ENCODE measurements at places on chromosomes 2 and 18. TPM values are rescaled to one million over a fixed set of nuclear protein-coding genes. Genes with fewer than 3 reads are reported as not detected.

DNA sequence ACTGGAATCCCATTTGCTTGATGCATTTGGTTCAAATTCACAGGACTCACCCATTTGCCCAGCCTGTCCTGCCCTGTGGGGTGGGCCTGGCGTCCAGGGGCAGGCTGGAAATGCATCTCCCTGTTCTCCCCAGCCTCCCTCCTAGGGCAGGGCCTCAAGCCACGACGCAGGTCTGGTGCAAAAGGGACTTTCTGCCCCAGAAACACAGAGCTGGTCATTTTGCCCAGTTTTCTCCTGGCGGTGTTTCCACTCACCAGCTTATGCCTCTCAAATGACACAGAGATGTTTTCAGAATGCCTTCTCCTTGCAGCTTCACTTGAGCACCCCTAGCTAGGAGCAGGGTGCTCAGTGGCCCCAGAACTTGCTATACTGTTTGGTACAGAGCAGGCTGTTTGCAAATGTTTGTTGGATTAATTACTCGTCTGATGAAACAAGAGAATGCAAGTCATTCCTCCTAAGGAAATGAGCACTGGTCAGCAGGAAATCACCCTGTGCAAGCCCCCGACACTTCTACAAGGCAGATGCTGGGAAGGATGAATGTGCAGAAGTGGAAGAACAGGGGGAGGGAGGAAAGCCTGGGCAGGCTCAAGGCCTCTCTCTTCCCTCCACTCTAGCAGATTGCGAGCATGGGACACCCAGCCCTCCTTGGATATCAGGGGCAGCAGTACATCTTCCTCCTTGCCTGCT is 164.3 kb upstream of the APCDD1 start:
- DNase-seq = no peak

DNA sequence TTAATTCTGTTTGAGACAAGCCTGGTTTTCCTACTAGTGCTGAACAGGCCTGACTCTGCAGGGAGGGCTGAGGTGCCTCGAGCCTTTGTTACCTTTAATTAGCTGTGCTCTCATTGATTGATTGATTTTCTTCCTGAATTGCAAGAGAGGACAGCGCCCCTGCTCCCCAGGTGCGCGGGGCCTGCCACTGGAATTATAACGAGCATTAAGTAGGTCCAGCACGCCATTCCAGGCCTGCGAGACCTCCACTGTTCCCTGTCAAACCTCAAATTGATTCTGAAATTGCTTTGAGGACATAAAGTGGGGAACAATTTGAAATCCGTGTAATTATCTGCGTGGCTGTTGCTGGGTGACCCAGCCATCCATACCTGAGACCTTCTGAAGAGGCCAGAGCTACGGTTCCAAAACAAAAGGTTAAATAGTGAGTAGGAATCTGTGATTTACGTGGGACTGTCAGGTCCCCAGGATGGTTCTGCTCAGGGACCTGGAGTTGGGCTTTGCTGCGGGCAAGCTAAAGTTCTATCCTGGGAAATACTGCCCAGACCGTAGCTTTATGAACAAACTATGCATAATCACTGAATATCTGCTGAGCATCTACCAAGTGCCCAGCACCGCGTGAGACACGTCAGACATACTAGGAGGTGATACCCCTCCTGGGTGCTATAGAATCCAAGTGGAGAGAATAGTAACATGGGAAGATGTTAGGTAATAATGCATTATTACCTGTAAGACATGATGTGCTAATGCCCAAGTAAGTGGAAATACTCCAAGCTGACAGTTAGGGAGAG is 104.1 kb downstream of the ZBTB7C start:
- no peak for DNase-seq

DNA sequence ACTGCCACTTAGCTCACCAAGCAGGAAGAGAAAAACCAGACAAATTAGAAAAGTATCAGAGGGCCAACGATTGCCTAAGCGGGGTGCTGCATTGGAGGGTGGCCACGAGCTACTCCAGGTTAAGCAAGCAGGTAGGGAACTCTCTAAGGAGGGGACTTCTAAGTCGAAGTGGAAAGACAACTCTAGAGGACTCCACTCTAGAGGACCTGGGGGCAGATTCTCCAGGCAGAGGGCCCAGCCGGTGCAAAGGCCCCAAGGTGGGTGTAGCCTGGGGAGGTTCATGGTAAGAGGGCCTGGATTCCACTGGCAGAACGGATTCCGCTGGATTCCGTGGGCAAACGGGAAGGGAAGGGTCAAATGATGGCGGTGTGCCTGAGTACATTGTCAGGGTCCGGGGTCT is 12.7 kb downstream of the FBLN7 start:
- no peak for DNase-seq

- no peak for DNase-seq
These were observed 136.4 kb upstream of the GPC1 start for GRCh38 chr2:240298803-240299709.

DNA sequence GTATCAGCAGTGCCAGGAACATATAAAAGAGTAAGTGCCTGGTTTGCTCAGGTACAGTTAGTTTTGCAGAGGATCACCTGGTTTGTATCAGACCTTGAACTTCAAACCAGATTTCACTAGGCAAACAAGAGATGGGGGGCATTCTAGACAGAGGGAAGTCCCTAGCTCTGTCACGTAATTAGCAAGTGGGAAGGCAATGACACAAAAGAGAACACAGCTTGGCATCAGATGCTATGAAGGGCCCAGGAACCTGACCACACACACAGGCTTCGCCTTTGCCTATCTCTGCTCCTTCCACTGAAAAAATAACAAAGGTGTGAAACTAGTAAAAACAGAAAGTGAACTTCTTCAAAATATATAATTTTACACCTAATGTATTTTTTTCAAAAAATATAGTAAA is 62.6 kb downstream of the CERKL start:
- no peak for DNase-seq

- no peak for DNase-seq
These were observed 243.4 kb upstream of the RBBP8 start for GRCh38 chr18:22689712-22690111.

GRCh38 chr2:10378189-10378588 is 69.9 kb downstream of the ODC1 start:
- DNase-seq = no peak

DNA sequence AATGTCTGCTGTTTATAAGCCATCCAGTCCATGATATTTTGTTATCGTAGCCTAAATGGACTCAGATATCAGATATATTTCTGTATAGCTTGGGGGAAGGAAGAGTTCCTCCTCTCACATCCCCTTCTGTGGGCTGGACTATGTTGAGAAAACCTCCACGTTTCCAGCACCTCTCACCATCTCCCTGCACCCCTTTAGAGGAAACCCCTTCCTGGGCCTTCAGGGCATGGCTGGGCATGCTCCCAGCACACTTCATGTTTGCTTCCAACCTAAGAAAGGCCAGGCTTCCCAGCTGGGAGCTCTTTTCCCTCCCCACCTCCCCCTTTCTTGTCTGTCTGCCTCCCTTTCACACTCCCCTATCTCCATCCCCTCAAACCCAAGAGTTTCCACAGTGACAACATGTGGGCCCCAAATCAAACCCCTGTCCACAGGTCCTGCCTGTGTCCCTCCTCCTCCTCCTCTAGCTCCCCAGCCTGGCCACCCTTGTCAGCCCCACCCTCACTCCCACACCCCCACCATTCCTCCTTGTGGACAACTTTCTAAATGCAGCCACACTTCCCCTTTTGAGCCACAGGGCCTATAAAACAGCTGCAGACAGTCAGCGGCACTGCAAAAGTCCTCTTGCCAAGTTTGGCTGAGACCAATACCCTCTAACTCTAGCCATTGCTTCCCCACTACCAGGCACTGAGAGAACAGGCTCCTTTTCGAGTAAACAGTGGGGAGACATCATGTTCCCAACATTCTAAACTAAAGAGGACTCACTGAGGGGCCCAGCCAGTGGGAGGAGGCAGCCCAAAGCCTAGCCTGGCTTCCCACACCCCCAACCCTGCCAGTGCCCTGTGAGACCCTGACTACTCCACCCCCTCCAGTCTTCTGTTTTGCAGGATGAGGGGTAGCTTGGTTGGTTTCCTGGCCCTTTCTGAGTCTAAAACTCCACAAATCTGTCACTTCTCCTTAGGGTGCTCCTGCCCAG is 120.5 kb downstream of the ZFP36L2 start:
- DNase-seq = no peak

GRCh38 chr18:12657684-12658425 is at the start of gene SPIRE1:
Gene SPIRE1, minus strand, starts transcription at chr18:12658107. Its CDS starts 241 bp downstream, at chr18:12657866.
- DNase-seq = no peak

DNA sequence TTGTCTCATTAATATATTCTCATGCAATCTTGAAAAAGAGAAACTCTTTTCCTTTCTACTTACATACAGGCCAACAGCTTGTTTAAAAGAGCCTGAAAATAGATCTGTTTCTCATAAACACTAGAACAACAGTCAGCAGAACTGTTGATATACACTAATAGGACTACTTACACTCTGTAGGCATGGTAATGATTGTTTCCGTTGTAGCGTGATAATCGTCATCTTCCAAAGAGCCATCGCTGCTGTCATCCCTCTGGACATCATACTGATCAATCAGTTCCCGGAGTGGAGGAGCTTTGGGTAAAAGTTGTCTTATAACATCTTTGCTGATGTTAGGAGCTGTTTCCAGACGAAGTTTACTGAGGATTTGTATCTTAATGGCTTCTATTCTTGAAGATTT is 476 bp downstream of the MSTN start:
- DNase-seq = no peak

- DNase-seq = no peak
These were observed 141.4 kb downstream of the VAPA start for GRCh38 chr18:10055125-10055750.

DNA sequence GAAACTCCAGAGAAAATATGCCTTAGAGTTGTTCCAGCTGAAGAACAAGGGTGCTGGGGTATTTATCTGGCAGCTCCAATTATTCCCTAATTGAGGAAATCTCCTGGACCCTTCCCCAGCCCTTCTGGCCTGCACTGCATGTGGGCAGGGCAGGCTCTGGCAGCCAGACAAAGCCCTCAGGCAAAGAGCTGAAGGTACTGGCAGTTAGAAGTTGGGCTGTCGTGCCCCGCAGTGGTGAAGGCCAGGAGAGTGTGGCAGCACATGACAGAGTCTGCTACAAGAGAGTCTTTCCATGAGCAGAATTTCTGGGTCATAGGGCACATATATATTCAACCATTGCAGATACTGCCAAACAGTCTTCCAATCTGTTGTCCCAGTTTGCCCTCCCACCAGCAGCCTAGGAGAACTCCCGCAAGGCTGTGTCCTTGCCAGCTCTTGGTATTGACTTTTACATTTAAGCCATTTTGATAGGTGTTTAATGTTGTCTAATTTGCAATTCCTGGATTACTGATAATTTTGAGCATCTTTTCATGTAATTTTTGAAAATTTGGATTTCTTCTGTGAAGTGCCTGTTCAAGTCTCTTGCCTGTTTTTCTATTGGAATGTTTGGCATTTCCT is 26.6 kb downstream of the ONECUT2 start:
- DNase-seq = no peak

DNA sequence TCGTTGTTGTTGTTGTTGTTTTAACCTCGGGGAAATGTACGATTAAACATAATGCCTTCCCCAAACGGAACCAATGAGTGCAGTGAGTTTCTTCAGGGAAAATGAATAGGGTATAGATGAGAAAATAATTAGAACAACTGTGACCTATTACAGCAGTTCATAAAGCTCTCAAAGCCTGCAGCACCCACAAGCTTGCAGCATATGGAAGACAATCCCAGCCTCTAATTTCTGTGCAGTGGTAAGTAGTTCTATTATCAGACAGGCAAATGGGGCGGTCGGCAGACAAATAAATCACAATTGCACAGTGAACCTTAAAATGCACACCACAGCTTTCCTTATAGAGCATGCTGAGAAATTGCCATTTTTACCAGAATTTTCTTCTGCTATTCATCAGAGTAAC is 159.5 kb downstream of the MYT1L start:
- no peak for DNase-seq

DNA sequence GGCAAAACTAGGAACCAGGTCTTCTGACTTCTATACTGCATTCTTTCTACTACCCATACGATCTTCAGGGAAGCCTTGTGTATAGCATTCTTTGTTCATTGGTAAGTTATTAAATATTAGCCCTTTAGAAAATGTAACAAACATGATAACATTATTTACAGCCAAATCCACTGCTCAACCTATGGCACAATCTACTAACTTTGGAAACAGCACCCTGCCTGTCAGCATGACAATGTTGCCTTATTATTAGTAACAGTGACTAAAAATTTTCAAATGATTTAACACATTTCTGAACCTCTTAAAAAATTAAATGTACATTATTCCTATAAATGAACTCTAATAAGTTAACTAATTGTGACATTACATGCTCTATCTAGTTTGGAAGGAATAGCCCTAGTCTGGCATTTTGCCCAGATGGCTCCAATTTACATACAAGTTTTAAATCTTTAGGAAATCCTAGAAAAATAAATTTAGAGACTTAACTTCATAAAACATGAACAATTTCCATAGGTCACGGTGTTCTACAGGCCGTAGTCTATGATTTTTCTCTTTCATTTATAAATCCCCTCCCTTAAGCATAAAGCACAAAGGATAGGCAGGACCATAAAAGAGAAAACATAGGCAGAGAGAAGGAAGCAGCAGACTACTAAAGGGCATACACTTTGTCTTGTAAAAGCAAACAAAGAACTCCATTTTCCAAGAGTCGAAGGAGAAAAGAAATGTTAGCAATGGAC is 33.7 kb downstream of the YES1 start:
- no peak for DNase-seq

- no peak for DNase-seq
These were observed 28.9 kb upstream of the CNOT11 start for GRCh38 chr2:101223814-101224231.

GRCh38 chr2:19185086-19185485 is 173.3 kb downstream of the OSR1 start:
- DNase-seq = no peak

DNA sequence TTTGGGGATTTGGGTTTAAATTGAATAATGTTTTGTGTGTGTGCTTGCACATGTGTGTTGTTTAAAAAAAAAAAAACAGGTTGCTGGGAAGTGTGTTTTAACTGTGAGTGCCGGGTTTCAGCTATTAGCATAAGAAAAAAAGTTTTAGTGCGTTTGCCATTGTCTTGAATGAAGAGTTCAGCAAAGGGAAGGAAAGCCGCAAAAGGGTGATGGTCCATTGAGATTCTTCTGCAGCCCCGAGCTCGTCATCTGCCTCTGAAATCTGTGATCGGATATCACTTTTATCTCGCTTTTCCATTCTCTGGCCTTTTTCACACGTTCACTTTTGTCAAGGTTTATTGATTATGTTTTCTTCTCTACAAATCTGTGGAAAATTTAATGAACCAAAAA is 4.7 kb downstream of the GLI2 start:
- no peak for DNase-seq

GRCh38 chr2:21759819-21760218 is 636.1 kb downstream of the TDRD15 start:
- no peak for DNase-seq

- DNase-seq = no peak
These were observed 79.4 kb downstream of the TMEM182 start for GRCh38 chr2:102841107-102841840.

The MYOM1 gene
- polyA plus RNA-seq = 5.9 TPM

The SEMA4F gene
- polyA plus RNA-seq = 6.9 TPM

The FAP gene
- polyA plus RNA-seq = 11.1 TPM

The FRZB gene
- polyA plus RNA-seq = 9.1 TPM

The RGPD5 gene
- polyA plus RNA-seq = 10.0 TPM

The KIF1A gene
- polyA plus RNA-seq = 11.1 TPM

The GDF7 gene
- polyA plus RNA-seq = 3.2 TPM

The MYCN gene
- polyA plus RNA-seq = 25.2 TPM

The ABCB11 gene
- 0.13 TPM for polyA plus RNA-seq

The SH3YL1 gene
- polyA plus RNA-seq = 117 TPM

The MALL gene
- polyA plus RNA-seq = 12.9 TPM

The GALR1 gene
- polyA plus RNA-seq = 0.19 TPM

The TRIM43 gene
- 0.47 TPM for polyA plus RNA-seq

The MYL12B gene
- polyA plus RNA-seq = 483 TPM

All from left renal cortex interstitium (tissue), 4 donors.